ENCODE measurements at places on chromosomes 11 and 22. TPM values are rescaled to one million over a fixed set of nuclear protein-coding genes. Genes with fewer than 3 reads are reported as not detected.

Gene MS4A14
- total RNA-seq = not detected

DNA sequence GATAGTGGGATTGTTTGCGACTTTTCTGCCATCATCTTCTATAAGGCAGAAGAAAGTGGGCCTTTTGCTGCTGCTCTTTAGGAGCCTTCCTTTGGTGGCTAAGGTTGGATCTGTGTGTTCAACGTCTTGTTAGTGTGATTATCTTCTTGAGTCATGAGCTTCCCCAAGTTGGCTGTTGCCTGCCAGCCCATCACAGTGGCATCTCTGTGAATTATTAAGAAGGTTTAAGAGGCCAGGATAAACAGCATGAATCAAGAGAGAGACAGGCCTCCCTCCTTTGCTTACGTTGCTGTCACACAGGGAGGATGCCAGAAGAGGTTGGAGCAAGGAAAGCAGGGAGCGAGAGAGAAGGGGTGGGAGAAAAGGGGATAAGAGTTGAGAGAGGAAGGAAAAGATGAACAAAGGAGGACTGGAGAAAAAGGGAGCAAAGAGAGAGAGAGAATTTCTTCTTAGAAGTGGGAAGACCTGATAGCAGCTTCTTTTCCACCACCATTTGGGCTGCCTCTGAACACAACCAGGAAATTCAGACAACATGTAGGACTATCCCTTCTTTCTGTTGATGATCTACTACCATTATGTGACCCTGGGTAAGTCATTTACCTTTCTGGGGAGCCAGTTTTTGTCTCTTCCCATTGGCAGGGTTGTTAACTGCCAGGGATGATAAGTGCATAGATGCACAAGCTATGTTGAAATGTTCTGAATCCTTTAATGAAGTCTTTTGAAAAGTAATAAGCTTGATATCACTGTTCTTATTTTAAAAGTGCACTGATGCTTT, 126.5 kb downstream of the NAV2 start:
- DNase-seq = no peak

- no peak for DNase-seq
Observed at GRCh38 chr11:15334766-15335165, 220.0 kb downstream of the INSC start.

Gene MAJIN
- not detected for total RNA-seq

- DNase-seq = no peak
Observed at GRCh38 chr11:115652496-115652895, 148.3 kb upstream of the CADM1 start.

GRCh38 chr22:19772673-19773469, 12.3 kb downstream of the TBX1 start:
- no peak for DNase-seq

- DNase-seq = no peak
Observed at GRCh38 chr11:119520966-119521365, 98.0 kb upstream of the THY1 start.

Gene SLC15A3
- 44.5 TPM for total RNA-seq

Gene PRG3
- not detected for total RNA-seq

GRCh38 chr11:59769111-59769510, 13.9 kb downstream of the STX3 start:
- DNase-seq = no peak

Gene PLA2G3
- total RNA-seq = not detected

Gene SLC37A2
- total RNA-seq = 0.29 TPM

Gene ST14
- total RNA-seq = 15.6 TPM

DNA sequence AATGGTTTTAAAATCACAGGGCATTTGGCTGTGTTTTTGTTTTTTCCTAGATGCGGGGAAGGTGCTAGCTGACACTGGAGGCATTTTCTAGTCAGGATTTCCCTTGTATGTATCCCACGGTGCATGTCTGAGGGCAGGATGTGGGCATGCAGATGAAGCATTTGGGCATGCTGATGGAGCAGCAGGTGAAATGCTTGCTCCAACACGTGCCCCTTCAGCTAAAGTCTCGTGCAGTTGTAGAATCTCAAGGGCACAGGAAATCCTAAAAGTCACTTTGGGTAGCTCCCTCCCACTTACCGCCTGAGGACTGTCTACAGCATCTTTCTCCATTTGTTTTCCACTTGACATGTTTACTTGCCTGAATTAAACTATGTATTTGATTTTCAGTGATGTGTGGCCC, 429.4 kb upstream of the B3GAT1 start:
- no peak for DNase-seq

Gene SLC43A3
- total RNA-seq = 141 TPM

DNA sequence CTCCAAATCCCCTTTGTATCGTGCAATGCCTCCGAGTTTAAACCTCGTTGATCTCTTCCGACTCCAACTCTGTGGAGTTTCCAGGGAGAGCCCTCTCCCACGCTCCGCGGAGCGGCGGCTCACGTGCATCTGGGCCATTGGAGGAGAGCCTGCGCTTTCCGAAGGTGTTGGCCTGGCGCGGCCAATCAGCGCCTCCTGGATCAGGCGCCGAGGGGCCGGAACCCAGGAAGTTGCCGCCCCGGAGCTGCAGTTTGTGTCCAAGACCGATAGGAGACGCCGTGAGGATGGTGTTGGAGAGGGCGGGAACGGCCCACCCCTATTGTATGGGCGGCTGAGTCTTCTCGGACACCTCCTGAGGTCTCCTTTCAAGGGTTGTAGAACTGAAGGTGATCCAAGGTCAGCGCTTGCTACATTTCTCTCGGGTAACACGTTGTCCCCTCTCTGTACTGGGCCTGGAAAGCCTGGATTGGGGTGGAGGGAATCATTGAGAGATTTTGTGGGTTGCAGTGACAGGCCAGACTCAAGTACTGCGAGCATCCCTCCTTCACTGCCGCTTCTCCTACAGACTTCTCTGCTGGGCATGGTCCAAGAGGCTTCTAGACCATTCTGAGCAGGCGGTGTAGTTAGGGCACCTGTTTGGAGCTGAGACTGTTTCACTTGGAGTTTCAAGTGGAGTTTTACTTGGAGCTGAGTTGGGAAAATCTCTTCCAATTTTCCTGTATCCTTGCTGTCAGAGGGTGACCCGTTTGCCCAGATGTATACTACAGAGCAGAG, 1.7 kb downstream of the ADAMTS15 start:
- peak; percentile 89 for DNase-seq

All from uterus (tissue), 4 donors.